ENCODE measurements at places on chromosomes 12 and 14. TPM values are rescaled to one million over a fixed set of nuclear protein-coding genes. Genes with fewer than 3 reads are reported as not detected.

INHBC gene
- polyA plus RNA-seq: 1.5 TPM

MFAP5 gene
- 1.0 TPM for polyA plus RNA-seq

TPH2 gene
- not detected for polyA plus RNA-seq

DNA sequence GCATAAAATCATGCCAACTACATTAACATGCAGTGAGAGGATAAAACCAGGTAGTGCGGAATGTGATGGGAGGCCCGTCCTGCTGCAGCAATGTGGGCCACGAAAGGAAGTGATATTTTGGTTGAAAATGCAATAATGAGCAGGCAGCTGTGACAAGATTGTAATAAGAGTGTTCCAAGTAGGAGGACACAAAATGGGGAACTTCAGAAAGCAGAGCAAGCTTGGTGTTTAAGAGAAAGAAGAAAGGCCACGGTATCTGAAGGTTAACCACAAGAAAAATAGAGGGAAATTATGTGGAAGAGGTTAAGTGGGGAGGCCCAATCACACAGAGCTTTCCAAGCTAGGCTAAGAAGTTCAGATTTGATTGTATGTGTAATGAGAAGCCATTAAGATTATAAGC, 34.3 kb downstream of the OVCH1 start:
- DNase-seq: no peak

DNA sequence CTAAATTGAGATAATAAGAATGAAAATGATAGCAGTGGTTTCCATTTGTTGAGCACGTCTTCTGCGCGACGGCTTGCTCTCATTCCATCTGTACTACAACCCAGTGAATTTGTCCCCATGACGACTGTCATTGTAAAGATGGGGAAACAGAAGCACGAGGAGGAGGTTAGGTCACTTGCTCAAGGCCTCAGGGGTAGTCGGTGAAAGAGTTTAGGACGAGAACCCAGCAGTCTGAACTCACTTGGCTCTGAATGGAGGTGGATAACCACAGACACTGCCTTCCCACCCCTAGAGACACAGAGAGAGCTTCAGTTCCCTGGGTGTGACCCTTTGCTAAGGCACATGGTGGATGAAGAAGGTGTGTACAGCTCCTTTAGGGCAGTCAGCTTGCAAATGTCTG, 30.9 kb upstream of the PLEKHG3 start:
- DNase-seq: no peak

DNA sequence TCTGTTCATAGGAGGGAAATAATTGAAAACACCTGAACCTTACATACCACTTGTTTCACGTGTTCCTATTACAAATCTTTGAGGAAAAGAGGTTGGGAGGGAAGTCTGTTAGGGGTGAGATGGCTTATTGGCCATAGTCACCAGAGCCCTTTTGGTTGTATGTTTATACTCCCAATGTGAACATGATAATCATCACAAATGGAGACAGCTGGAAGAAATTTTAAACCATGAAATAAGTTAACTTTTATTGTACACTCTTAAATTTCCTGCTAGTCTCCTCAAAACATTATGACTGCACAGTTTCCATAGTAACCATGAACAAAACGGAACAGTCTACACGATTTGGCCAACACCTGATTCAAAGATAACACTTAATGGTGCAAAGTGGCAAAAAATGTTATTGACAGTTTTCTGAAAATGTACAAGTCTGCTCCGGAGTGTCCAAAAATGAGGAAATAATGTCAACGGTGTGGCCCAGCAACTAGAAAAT, 56.9 kb downstream of the LMNTD1 start:
- DNase-seq: peak; percentile 8

- peak; percentile 46 for DNase-seq
These were observed 513 bp downstream of the HOXC11 start for GRCh38 chr12:53973236-53974042.

- no peak for DNase-seq
These were observed 30.0 kb downstream of the HCFC2 start for GRCh38 chr12:104094284-104094683.

GRCh38 chr14:69994002-69994401, 114.8 kb downstream of the SMOC1 start:
- no peak for DNase-seq

Measured in hepatocyte (in vitro differentiated cells).